ENCODE measurements at places on chromosomes 13 and 19.
A peak's percentile ranks its signal among the peaks of the same experiment; 100 is the strongest.

DNA sequence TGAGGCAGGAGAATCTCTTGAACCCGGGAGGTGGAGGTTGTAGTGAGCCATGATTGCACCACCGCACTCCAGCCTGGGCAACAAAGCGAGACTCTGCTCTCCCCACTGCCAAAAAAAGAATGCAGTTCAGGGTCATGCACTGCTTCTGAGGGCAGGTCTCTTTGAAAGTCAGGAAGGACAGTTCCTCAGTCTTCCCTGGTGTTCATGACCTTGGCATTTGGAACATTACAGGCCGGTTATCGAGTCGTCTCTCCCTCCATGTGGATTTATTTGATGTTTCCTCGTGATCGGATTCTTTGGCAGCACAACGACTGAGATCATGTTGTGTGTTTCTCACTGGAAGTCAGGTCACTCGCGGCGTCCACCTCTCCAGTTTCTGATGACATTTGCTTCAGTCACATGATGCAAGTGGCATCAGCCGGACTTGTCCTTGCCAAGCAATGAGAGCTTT is 17.2 kb downstream of the FGF21 start:
- no peak for DNase-seq

DNA sequence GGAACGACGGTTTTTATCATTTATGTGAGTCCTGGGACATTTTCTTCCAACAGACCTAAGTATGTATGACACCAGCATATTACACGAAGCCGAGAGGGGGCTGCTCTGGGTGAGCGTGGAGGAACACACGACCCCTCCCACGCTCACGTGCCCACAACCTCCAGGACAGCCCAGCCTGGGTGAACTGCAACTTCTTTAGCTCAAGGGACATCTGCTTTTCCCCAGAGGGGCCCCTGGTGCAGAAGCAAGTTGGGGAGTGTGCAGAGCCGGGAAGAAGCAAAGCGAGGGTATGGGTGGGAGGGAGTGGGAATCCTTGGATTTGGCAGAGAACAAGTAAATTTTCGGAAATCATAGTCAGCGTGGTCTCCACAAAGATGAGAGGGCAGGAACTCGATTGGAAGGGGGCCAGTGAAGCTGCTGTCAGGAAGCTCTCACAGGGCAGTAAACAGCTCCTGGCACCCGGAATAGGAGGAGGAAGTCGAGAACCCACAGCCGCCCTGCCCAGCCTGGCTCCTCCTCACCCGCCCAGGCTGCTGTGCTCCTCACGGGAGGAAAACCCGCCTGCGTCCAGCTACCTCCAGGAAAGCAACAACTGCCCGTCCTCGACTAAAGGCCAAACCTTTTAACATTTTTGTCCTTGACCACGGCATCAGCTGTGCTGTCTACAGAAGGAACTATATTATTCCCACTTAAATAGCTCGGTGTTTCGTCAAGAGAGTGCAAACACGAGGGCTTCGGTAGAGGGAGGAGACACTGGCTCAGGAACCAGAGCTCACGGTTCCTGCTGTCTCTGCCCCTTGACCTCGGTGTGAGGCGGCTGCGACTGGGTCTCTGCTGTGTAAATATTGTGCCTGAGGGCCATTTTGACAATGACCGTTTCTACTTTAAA is 17.2 kb upstream of the CFAP97D2 start:
- DNase-seq: peak; percentile 72

DNA sequence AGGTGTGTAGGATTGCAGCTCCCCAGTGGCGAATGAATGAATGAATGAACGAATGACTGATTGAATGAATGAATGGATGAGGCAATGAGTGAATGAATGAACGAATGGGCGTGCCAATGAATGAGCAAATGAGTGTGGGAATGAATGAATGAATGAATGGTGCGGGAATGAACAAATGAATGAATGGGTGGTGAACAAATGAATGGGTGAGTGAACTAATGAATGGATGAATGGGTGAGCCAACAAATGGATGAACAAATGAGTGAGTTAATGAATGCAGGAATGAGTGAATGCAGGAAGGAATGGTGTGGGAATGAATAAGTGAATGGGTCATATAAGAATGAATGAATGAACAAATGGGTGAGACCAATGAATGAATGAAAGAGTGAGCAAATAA is 14.7 kb downstream of the ANKRD24 start:
- no peak for DNase-seq

DNA sequence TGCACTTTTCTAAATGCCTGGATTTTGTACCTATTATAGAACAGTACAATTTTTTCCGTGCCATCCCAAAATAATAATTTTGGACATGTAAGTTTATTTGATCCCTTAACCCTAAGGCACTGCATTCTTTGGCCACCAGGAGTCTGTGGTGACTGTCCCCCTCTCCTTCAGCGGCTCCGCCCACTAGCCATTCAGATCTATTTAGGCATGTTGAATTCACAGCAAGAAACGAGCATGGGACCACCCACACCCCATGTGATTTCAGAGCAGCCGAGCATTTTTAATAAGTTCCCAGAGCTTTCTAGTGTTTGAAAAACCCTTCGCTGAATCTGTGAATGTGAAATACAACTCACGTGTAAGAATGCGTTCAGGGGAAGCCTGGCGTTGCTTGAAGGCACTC is 567.5 kb downstream of the MYO16 start:
- DNase-seq: no peak

DNA sequence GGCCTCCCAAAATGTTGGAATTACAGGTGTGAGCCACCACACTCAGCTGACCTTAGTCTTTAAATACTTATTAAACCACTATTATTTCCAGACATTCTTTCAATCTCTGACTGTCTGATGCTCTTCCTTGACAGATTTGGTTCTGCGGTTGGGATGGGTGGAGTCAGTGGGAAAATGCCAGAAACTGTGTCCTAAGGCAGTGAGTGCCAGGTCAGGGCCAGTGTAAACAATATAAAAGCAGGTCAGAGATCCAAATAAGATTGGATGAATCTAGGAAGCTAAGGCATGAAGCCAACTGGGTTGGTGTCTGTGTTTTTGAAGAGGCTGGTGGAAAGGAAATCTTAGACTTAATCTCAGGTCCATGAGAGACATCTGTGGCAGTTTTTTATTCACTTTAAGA is 74.7 kb downstream of the KLF5 start:
- no peak for DNase-seq

DNA sequence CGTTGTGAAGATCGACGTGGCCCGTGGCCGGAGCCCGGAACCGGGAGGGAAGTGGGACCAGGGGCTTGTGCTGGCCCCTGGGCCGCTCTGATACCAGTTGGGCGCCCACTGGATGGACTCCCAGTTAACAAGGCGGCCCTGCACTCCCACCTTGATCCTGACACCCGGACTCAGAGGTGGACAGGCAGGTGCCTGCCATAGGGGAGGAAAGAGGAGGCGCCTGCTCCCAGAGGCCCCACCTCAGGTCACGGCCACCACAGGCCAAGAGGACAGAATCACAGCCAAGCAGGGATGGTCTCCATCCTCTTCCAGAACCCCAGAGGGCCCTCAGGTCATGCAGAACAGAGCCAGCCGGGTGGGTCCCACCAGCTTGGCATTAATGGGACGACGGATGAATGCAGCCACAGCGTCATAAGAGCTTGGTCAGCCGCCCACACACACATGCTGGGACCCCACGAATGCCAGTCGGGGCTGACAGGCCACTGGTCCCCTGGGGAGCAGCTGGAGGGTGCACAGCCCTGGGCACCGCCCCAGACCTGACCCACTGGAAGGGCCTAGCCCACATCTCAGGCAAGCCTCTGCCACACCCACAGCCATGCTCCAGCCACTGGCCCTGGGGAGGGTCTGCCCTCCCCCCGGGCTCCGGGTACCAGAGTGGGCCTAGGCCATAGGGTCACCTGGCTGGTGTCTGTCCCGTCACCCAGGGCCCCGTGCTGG is 9.6 kb upstream of the KLF16 start:
- DNase-seq: peak; percentile 34
